NCI-H1930 (cell line): ENCODE measurements at places on chromosomes 13 and 19.
A peak's percentile ranks its signal among the peaks of the same experiment; 100 is the strongest.

GRCh38 chr19:11538232-11539036, at the start of gene CNN1:
TSS of gene CNN1 (plus strand) at chr19:11538851. CDS start at chr19:11538928, 77 bp downstream.
- DNase-seq, result no peak

GRCh38 chr19:48933382-48933932, at the start of gene DHDH:
TSS of gene DHDH (plus strand) at chr19:48933699. CDS start at chr19:48933722, 23 bp downstream.
- DNase-seq, result peak; percentile 94

- DNase-seq, result no peak
These were observed 9.4 kb downstream of the SAMD4B start for GRCh38 chr19:39351537-39352064.

GRCh38 chr13:40911341-40911740, 107.8 kb downstream of the ELF1 start:
- DNase-seq, result no peak

DNA sequence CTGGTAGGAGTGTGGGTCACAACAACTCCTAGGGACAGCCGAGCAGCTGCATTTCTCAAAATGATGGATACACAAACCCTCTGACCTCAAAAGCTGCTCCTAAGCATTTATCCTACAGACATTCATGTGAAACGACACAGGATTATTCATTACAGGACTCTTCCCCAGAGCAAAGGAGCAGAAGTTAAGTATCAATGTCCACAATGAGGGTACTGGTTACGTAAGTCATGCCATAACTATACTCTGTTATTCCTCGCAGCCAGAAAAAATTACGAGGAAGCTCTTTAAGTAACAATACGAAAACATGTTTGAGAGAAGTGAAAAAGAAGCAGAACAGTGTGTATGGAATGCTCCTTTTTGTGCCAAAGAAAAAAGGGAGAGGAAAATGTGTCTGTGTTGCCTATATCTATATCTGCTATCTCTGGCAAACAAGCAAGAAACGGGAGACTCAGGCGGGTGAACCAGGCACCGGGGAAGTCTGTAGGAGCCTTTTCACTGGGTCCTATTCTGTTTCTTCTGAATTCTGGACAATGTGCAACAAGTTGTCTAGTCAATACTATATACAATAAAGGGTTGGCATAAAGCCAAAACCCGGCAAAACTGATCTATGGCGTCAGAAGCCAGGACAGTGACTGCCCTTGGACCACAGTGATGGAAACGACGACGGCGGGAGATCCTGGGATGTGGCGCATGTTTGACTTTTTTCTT, 1.3 kb downstream of the ISOC2 start:
- no peak for DNase-seq

GRCh38 chr19:31249217-31249616, 100.0 kb downstream of the TSHZ3 start:
- DNase-seq, result no peak

DNA sequence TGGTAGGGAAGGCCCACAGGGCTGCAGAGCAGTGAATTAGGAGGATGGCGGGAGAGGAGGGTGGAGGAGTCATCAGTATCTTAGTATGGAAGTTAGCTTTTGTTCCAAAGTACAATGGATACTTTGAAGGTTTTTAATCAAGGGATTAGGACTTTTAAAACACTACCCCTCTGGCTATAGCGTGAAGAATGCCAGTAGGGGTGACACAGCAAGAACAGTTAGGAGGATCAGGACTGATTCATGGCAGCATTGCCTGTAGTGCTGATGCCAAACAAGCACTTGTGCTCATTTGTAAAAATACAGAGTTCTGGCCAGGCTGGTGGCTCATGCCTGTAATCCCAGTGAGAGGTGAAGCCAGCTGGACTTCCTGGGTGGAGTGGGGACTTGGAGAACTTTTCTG, 46.2 kb downstream of the SKA3 start:
- no peak for DNase-seq

GRCh38 chr13:26943748-26944147, 183.2 kb upstream of the GPR12 start:
- no peak for DNase-seq

- no peak for DNase-seq
These were observed 258.3 kb downstream of the ZNF536 start for GRCh38 chr19:30630289-30631032.

DNA sequence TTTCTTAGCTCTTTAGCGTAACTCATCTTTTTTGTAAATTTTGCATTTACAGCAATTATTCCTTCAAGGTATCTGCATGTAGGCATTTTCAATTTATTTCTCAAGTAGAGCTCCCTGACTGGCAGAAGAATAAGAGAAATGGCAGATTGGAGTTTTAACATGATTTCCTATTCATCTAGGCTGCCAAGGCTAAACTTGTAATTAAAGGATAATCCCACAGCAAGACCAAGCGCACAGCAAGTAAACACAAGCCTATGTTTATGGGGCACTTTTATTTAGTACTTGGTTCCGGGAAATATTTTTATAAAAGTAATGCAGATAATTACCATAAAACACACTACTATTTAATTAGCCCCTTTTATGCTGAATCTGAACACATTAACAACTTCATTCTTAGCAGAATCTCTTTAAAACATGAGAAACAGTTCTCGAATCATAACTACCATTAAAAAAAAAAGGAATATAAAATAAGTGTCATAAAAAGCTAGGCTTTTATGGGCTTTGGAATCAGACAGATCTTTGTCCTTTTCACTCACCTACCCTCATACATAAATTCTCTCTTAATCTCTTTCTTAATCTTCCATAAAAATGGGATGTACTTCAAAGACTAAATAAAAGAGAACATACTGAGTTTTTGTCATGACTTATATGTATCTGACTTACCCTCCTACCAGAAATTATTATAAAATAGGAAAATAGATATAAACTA, 961.6 kb upstream of the MIR17HG start:
- DNase-seq, result no peak

DNA sequence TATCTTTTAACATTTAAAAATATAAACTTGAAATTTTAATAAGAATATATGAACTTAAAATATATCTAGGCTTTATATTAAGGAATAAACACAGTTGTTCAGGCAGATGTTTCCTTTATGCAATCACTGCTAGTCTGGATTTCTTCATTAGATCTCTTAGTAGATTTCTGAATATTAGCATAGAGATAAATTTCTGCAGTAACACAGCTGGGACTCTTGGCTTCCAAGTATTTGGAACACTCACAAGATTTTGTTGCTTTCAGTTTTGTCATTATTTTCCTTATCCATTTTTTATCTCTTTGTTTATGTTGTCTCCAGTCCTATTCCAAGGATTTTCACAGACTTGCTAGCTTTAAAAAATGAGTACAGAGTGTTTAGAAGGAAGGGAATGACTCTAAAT, 857.1 kb downstream of the GPC5 start:
- no peak for DNase-seq

DNA sequence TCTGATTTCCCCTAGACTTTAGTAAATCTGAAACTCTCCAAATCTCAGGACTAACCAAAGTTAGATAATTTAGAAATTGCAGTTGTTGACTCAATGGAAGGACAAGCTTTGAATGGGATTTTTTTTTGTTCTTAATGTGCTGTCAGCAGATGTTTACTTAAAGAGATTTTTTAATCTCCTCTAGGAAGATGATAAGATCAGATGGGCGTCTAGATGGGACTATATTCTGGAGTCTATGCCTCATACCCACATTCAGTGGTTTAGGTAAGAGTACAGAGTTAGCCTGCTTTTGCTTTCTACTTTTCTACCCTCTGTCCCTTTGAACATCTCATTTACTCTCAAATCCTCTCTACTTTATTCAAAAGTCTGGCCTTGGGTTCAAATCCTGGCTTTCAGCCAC, 39.3 kb downstream of the TM9SF2 start:
- DNase-seq, result no peak

DNA sequence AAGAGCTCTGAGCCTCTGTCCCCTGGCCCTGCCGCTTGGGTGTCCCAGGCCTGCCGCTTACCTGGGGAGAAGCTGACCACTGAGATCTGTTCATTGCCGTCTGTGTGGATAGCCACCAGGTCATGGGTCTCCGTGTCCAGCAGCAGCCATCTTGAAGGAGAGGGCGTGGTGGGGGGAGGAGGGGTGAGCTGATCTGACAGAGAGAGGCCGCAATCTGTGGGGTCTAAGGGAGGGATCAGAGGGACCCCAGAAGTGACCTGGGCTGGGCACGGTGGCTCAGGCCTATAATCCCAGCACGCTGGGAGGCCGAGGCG, 14.6 kb upstream of the GPR4 start:
- no peak for DNase-seq

DNA sequence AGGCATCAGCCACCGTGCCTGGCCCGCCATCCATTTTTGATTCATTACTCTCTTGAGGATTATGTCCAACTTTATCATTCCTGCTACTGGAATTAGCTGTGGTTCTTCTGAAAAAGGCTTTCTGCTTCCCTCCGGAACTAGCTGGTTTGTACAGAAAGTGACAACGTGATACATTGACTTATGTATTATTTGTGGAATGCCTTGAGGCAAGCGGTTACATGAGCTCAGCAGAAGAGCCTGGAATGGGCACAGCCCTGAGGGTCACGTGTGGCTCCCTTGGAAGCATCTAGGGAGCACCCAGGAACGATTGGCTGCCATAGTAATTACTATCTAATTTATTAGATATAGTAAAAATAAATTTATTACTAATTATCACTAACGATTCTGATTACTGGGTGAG, 14.4 kb upstream of the RETN start:
- DNase-seq, result no peak

- DNase-seq, result no peak
These were observed at the start of gene PTH2 for GRCh38 chr19:49423071-49423984. TSS of gene PTH2 (minus strand) at chr19:49423441. CDS start at chr19:49423339, 102 bp downstream.

- DNase-seq, result no peak
These were observed 2.3 kb downstream of the MAP3K10 start for GRCh38 chr19:40193587-40193849.

GRCh38 chr13:113794086-113794485, 35.1 kb downstream of the TMEM255B start:
- no peak for DNase-seq

DNA sequence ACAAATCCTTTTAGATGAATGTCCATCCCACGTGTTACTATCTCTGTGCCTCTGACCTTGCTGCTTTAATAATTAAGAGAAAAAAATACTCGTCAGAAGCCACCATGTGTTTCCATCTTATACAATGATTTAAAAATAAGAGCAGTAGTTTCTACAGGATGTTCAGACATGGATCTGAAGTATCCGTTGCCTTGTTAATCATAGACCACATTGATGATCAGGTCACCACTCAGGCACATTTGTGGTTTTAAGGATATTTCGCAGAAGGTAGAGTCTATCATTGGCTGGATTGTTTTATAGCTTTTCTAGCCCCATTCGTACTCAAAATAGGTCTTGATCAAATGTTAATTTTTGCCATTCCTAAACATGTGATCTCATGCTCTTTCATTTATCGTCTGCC, 710.0 kb upstream of the ARGLU1 start:
- no peak for DNase-seq

- no peak for DNase-seq
These were observed 8.7 kb downstream of the SIGLECL1 start for GRCh38 chr19:51259348-51260245.

- no peak for DNase-seq
These were observed 45.8 kb upstream of the SCEL start for GRCh38 chr13:77489566-77490337.

DNA sequence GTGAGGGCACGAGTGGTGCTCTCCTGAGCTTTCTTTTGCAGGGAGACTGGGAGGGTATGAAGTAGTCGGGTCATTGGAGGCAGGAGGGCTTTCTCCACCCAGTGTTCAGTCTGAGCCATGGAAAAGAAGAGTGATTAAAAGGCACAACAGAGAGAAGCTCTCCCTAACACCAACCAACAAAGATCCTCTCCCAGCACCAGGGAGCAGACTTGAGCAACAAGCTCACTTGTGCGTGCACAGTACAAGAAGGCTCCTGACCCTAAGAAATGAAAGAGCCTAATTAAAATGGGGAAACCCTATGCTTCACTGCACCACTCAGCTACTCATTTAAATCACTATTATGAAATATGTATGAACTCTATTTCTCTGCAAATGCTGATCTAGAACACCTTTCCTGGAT, 276.3 kb upstream of the SOX21 start:
- DNase-seq, result no peak

DNA sequence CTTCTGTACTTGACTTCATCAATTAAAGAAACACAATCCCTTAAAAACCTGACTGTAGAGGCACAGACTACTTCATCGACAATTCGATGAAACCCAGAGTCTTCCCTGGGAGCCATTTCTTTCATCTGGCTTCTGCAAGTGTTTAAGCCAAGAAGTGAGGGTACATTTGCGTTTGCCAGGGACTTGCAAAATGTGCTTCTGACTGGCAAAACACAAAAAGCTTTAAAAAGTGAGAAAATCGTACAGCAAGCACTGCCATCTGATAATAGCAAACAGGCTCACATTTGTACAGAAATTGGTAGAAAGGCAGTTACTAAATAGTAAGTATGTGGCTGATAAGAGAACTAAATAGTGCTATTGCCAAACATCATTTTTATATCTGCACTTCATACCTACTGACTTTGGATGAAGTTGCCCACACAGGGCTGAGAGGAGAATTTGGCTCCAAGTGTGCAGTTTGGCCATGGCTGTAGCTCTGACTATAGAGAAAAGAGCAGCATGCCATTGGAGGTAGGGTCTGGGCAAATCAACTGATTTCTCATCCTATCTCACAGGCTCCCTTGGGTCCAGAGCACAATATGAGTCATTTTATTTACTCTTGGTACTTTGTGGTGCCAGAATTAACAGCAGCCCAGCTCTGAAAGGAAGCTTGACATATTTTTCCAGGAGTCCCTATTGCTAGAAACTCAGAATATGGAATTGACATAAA, 358.1 kb downstream of the OXGR1 start:
- no peak for DNase-seq
